Stimulated activated CD4-positive, alpha-beta T cell treated with anti-CD3 and anti-CD28 coated beads, Interleukin-15, amount 100 ng/mL, for 1 hour (primary cell): ENCODE measurements at places on chromosomes 1 and 21.
A peak's percentile ranks its signal among the peaks of the same experiment; 100 is the strongest.

GRCh38 chr1:60145771-60146170 is 72.2 kb upstream of the C1orf87 start:
- DNase-seq: no peak

GRCh38 chr1:224873434-224874369 is 55.8 kb upstream of the DNAH14 start:
- no peak for DNase-seq

GRCh38 chr1:40709100-40709801 is 17.7 kb downstream of the NFYC start:
- peak; percentile 44 for DNase-seq

GRCh38 chr1:32791881-32792280 is 25.3 kb downstream of the YARS1 start:
- DNase-seq: no peak

GRCh38 chr1:80894921-80895320 is 905.8 kb upstream of the ADGRL2 start:
- DNase-seq: no peak
